Thoracic aorta endothelial cell (primary cell): ENCODE measurements at places on chromosomes 5 and 9. TPM values are rescaled to one million over a fixed set of nuclear protein-coding genes. Genes with fewer than 3 reads are reported as not detected.

Gene FTMT
- not detected in 2 replicates for total RNA-seq

Gene CD74
- 0.13 and 1.0 TPM in 2 replicates for total RNA-seq

Gene PDE6A
- total RNA-seq, result not detected in 2 replicates

Gene CCDC152
- total RNA-seq, result 3.7 and 4.0 TPM in 2 replicates

Gene SPAAR
- total RNA-seq, result 10.6 and 17.7 TPM in 2 replicates

Gene TMOD1
- 0.27 and 1.2 TPM in 2 replicates for total RNA-seq

Gene CCNB1
- 197 and 281 TPM in 2 replicates for total RNA-seq

Gene TUT7
- total RNA-seq, result 54.1 and 66.5 TPM in 2 replicates

Gene FAT2
- total RNA-seq, result under 0.01 TPM in 1 of 2 replicates, not detected in the other

Gene PCDHA7
- total RNA-seq, result 0.07 and 0.40 TPM in 2 replicates

Gene SYK
- total RNA-seq, result not detected in 2 replicates

Gene CCIN
- total RNA-seq, result 0.36 and 0.40 TPM in 2 replicates

Gene TGFBR1
- 10.4 and 15.4 TPM in 2 replicates for total RNA-seq

Gene CAST
- 243 and 272 TPM in 2 replicates for total RNA-seq

Gene CETN3
- total RNA-seq, result 12.0 and 17.5 TPM in 2 replicates

Gene ZNF483
- 1.9 and 2.9 TPM in 2 replicates for total RNA-seq

Gene INSL4
- total RNA-seq, result not detected in 2 replicates

Gene C9orf50
- total RNA-seq, result not detected in 2 replicates

Gene PCDHB13
- total RNA-seq, result 0.22 and 0.66 TPM in 2 replicates

Gene PCDHGC3
- total RNA-seq, result 13.3 and 19.6 TPM in 2 replicates

Gene NUTM2F
- total RNA-seq, result not detected in 2 replicates

Gene ELOVL7
- 0.07 and 0.13 TPM in 2 replicates for total RNA-seq
